M059J (cell line): ENCODE measurements at places on chromosomes 1 and 21. TPM values are rescaled to one million over a fixed set of nuclear protein-coding genes. Genes with fewer than 3 reads are reported as not detected.

DNA sequence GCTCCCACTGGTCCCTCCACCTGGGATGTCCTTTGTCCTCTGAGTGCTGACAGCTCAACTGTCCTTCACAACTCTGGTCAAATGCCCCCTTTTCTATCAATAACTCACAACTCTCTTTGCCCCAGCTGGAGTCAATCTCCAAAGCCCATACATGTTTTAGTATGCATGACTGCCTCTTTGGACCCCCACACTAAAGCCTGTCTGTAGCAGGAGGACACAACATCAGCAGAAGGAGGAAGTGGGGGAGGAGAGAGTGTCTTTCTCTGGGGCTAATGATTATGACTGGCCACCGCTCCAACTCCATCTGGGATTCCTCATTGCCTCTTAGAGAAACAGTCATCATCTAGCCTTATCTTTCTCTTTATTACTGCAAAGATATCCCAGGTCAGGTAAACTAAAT, 186.6 kb upstream of the FGGY start:
- DNase-seq = no peak

- DNase-seq = peak; percentile 37
Observed at GRCh38 chr21:29264721-29265120, 34.0 kb upstream of the BACH1 start.

DNA sequence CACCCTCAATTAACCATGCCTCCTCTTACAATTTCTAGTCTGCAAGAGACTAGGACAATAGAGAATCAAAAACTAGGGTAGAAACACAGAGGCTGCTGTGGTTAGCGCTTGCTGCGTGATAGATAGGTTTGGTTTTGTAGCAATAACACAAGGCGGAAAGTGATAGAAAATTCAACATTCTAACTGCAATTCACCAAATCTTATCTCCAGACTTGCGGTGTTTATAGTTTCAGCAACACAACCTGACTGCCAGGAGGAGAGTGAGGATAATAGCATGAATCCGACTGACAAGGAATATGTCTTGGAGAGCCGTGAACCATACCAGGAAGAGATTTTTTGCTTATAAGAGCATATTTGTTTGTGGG, 30.7 kb upstream of the IFNAR2 start:
- DNase-seq = no peak

- DNase-seq = peak; percentile 58
Observed at GRCh38 chr1:22275626-22276395, 132.9 kb upstream of the WNT4 start.

BRDT gene
- not detected in 2 replicates for total RNA-seq

- peak; percentile 53 for DNase-seq
Observed at GRCh38 chr1:55375617-55376258, 160.6 kb upstream of the USP24 start.

NLRP3 gene
- total RNA-seq = 7.4 and 9.2 TPM in 2 replicates

DNA sequence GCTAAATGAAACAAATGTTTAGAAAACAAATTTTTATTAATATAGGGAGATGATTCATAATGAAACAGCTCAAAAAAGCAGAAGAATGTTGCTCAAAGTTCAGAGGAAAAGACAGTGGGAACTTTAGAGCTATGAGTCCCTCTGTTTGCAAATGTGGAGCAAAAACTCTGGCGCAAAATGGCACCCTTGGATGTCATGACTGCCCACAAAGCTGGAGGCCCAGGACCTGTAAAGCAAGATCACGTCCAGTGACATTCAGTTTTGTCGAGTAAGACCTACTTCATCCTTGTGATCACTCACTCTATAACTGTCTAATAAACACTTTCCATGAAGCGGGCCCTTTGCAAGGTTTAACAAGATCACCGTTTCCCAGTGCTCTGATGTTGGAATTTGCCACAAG, 9.1 kb upstream of the EXO1 start:
- peak; percentile 12 for DNase-seq

- DNase-seq = no peak
Observed at GRCh38 chr1:14661222-14661621, 62.7 kb downstream of the KAZN start.

KRTAP19-5 gene
- not detected in 2 replicates for total RNA-seq

DNA sequence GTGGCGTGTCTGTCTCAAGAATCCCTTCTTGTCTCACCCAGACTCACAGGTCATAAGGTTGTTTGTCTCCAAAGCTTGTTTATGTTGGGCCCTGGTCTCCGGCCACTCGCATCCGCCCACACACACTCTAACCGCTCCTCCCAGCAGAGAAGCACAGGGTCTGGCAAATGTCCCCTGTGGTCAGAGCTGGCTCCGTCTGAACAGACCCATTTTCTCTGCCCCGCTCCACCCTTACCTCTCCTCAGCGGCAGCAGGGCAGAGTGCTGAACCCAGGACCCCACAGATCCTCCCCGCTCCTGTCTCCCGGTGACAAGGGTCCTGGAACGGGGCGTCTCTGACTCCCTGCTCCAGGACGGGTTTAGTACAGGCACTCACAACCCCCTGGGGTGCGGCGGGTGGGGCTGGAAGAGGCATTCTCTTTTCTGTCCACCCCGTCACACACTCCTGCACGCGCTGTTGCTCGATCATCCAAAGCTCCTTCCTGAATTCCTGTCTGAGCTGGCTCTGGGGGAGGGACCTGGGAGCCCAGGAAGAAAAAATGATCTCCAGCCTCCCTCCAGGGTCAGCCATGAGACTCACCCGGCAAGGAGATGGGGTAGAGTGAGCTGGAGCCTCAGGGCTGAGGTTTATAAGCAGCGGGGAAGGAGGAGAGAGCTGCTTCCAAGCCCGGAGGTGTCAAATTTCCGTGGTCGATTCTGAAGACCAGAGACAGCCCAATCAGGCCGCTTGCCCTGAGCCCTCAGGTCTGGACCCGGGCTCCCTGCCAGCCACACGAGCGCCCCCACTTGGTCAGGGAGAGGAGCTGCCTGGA, at the start of gene S100A13:
S100A13 (minus strand) TSS at position 602 of the 811 bp plus-strand sequence. CDS start 1,033 bp downstream, outside the sequence.
- DNase-seq = peak; percentile 98

CIART gene
- 11.4 and 22.2 TPM in 2 replicates for total RNA-seq

GNPAT gene
- total RNA-seq = 43.8 and 55.4 TPM in 2 replicates

- DNase-seq = no peak
Observed at GRCh38 chr1:214205053-214205452, 75.9 kb upstream of the SMYD2 start.

GRCh38 chr1:15681349-15682292, 2.5 kb upstream of the PLEKHM2 start:
- DNase-seq = peak; percentile 14

OR2G6 gene
- total RNA-seq = not detected in 2 replicates

GRCh38 chr1:14440731-14441130, 157.8 kb upstream of the KAZN start:
- peak; percentile 60 for DNase-seq

ATP6V1G3 gene
- 0.84 TPM in 1 of 2 replicates, not detected in the other for total RNA-seq

- peak; percentile 40 for DNase-seq
Observed at GRCh38 chr1:109509176-109510134, at the start of gene AMIGO1. Gene AMIGO1 (minus strand): TSS chr1:109509727. CDS start chr1:109508912, 815 bp downstream.
